ENCODE measurements at places on chromosomes 3 and 15.

DNA sequence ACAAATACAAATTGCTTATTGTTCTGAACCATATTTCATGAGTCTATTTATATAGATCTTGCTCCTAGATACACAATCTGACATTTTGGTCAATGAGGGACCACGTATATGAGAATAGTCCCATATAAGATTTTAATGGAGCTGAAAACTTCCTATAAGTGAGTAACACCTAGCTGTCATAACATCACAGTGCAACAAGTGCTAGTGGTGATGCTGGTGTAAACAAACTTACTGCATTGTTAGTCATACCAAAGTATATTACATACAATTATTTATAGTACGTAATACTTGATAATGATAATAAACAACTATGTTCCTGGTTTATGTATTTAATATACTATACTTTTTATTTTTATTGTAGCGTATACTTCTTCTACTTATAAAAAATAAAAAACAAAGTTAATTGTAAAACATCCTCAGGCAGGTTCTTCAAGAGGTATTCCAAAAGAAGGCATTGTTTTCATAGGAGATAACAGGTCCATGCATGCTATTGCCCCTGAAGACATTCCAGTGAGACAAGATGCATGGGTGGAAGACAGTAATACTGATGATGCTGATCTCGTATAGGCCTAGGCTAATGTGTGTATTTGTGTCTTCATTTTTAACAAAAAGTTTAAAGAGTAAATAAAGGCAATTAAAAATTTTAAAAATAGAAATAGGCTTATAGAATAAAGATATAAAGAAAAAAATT lies 46.8 kb upstream of the NAALADL2 start:
- no peak for DNase-seq

DNA sequence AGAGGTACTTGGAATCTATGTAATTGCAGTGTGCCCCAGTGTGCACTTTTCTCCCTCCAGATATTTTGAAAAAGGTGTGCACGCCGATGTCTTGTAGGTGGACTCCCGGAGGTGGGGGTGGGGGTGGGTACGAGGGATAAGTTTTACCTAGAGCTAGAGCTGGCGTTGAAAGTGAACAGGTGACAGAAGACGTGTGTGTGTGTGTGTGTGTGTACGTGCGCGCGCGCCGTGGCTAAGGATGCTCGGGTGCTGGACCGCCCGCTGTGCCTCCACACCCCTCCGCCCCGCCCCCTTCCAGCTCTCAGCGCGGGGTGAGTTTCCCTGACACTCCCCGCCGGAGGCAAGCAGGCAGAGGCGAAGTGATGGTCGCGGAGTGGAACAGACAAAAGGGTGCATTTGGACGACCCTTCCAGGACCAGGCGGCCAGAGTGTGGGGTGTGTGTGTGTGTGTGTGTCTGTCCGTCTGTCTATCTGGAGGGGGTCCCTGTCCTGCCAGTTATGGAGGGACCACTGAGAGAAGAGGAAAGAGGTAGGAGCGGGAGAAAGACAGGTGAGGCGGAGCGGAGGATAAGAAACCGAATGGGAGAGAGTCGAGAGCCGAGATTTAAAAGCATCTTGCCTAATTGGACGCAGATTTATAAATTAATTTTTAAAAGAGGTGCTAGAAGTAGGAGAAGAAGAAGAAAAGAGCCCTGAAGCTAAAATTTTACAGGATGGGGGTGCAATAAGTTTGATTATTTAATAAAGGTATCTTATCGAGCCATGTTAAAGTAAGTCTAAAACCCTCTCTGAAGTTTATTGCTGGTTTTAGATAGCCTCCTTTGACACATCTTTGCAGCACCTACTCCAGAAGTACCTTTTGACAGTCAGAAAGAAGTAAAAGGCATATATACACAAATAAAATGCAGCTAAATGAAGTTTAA lies 335.8 kb upstream of the THRB start:
- DNase-seq = no peak

- DNase-seq = no peak
Measured at GRCh38 chr3:156274791-156275190, 154.4 kb downstream of the KCNAB1 start.

DNA sequence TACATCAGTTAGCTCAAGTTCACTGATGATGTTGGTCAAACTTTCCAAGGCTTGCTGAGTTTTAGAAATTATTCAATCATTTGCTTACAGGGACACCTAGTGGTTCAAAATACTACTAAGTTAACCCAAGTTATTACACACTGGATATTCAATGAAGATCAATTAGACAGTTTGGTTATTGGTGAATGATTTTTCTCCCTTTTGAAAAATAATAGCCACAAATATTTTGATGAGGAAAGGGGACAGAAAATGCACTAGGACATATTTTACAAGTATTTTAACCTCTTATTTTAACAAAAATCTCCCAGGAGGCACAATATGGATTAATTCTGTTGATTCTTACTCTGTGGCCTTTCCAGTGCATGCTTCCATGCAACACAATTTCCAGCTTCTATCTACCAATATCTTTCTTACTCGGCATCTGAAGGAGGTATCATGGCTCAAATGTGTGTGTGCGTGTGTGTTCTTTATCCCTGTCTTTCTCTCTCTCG lies 20.1 kb upstream of the GOLGA6L2 start:
- peak; percentile 55 for DNase-seq

GRCh38 chr15:79944622-79945021 lies 26.4 kb downstream of the BCL2A1 start:
- DNase-seq = no peak

DNA sequence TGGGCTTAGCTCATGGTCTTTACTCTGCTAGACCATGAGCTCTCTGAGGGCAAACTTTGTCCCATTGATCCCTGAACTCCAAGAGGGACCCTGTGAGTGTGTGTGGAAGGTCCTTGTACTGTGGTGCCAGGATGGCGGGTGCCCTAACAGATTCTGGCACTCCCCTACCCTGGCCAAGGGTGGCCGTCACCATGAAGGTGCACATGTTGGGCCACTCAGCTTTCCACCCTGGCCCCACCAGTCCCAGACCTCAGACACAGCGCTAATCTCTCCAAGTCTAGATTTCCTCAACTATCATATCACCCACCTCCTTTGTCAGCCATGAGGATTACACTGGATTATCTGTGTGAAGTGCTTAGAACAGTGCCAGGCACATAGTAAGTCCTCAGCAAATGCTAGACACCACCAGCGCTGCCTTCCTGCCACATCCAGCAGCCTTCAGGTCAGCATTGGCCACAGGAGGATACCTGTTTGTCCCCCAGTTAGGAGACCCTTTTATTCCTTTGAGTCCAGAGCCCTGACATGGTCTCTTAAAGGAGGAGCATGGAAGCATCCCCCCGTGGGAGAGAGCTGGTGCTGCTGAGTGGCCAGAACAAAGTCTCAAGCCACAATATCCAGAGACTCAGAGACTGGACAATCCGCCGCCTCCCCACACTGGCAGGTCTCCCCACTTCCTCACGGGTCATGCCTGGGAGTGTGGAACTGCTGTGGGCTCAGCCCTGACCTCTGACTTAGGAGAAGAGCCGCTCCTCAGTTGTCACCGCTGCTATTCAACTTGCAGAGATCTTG lies 44.5 kb upstream of the SLCO2A1 start:
- DNase-seq = no peak

DNA sequence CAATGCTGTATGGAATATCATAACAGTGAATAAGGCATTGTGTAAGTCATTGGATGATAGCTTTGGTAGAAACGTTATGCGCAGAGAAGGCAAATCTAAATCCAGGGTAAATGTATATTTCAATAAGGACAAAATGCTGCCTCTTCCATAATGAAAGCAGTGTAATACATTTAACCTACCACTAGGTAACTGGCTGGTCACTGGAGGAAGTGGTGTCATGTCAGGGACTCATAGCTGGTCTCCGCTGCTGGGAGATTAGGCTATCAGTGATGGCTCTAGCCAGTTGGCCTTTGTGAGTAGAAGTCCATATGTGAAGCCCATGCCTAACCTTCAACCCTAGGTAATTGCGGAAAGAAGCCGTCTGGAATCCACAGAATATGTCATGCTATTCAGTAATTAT lies 140.9 kb downstream of the NLGN1 start:
- DNase-seq = no peak

- no peak for DNase-seq
Measured at GRCh38 chr15:58437531-58438105, 5.8 kb downstream of the LIPC start.

DNA sequence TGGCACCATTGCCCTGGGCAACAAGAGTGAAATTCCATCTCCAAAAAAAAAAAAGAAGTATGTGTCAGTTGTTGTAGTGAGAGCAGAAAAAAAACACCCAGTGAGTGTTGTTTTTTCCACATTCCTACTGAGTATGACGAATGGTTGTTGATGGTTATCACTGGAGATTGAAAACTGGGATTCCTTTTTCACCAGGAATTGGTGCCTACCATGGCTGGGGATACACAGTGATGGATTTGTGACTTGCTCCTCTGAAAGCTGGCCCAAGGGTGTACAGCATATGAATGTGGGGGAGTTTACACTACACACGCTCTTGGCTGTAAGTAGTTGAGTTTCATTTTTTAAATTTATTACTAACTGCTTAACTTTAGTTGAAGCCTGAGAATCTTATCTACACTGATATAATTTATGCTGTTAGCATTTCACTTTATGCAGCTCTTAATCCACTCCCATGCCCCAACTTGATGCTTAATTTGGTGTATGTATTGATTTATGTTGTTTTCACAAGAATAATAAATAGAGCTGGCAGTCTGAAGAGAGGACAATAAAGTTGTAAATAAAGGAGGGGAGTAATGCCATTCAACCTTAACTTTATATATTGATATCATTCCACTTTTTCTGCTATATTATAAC lies 56.0 kb upstream of the MME start:
- peak; percentile 75 for DNase-seq

- DNase-seq = no peak
Measured at GRCh38 chr3:73504239-73504638, 120.5 kb downstream of the PDZRN3 start.

GRCh38 chr3:88005066-88005465 lies 53.7 kb downstream of the CGGBP1 start:
- peak; percentile 63 for DNase-seq

DNA sequence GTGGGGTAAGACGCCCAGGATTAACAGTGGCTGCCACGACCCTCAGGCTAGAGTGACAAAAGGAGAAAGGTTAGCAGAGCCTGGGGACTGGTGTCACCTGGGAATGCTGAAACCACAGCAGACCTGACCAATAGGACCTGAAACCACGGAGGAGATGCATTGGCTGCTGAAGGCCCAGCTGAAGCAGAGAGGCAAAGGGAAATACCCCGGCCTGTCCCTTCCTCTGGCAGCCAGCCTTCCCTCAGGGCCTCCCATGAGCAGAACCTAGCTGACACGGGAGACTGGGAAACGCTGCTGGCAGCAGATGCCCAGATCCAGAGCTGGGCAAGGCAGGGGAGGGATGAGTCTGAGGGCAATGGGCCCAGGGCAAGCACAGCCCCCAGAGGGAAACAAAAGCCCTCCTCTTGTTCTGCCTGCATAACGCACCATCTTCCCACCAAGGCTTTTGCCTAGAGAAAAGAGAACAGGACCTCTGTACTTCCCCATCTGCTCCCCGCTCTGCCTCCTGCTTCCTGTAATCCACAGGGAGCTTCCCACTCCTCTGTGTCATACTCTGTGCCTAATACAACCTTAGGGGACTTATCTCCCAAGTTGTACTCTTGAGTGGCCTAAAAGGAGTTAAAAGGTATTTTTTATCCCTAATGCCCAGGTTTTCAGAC lies 216.2 kb downstream of the ABHD5 start:
- no peak for DNase-seq

DNA sequence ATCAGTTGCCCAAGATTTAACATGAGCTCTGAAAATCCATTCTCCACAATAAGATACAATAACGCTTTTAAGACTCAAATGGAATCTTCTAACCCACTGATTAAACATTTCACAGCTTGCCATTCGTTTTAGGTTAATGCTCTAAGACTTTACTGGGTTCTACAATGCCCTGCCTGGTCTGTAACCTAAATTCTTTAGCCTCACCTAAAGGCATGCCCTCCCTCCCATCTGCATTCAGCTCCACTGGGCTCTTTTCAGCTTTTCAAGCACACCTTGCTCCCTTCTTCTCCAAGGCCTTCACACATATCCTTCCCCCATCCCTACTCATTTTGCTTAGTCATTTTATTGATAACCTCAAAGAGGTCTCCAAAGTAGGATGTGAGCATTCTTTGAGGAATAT lies 290.9 kb downstream of the LSAMP start:
- no peak for DNase-seq
